Activated CD8-positive, alpha-beta T cell treated with anti-CD3 and anti-CD28 coated beads, Interleukin-2, amount 10 ng/mL, durations not matched to agents 7 days and 5 days (primary cell): ENCODE measurements at places on chromosomes 16 and 17. TPM values are rescaled to one million over a fixed set of nuclear protein-coding genes. Genes with fewer than 3 reads are reported as not detected.

Gene SEZ6
- not detected for total RNA-seq

Gene PHOSPHO1
- not detected for total RNA-seq

Gene COG7
- 20.0 TPM for total RNA-seq

Gene PPY
- total RNA-seq = not detected

Gene GPRC5C
- 0.32 TPM for total RNA-seq

Gene CCDC40
- total RNA-seq = not detected

Gene PRM2
- not detected for total RNA-seq

Gene SCN4A
- total RNA-seq = not detected

Gene MYO15A
- total RNA-seq = 0.34 TPM

Gene EME1
- total RNA-seq = 23.5 TPM

Gene BIRC5
- 114 TPM for total RNA-seq
